ENCODE measurements at places on chromosomes 11 and 22. TPM values are rescaled to one million over a fixed set of nuclear protein-coding genes. Genes with fewer than 3 reads are reported as not detected.

GRCh38 chr11:15923183-15923582, 433.2 kb downstream of the SOX6 start:
- H3K36me3 ChIP-seq = no peaks in the 10 kb centered on the region
- no peak overlapping the region for H3K4me3 ChIP-seq
- H3K27me3 ChIP-seq = no peaks in the 10 kb centered on the region
- H3K4me1 ChIP-seq = no peaks in the 10 kb centered on the region
- no peak overlapping the region for H3K27ac ChIP-seq

DNA sequence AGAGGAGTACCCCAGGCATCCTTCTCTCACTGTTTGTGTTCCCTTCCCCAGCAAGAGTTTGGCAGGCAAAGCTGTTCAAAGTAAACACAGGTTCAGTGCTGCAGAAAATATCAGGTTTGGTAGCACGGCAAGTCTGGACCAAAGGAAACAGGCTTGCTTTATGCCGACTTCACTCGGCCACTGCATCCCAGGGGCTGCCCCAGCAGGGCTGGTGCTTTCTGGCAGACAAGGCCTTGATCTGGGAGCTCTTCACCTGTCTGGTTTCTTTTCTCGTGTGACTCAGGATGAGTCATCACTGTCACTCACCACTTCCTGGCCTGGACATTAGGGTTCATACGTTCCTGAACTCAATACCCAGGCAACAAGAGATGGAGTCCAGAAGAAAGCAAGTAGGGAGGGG, 52.6 kb upstream of the NAV2 start:
- no peak overlapping the region for H3K4me3 ChIP-seq
- no peaks in the 10 kb centered on the region for H3K27me3 ChIP-seq
- peak; percentile 10 for DNase-seq

DNA sequence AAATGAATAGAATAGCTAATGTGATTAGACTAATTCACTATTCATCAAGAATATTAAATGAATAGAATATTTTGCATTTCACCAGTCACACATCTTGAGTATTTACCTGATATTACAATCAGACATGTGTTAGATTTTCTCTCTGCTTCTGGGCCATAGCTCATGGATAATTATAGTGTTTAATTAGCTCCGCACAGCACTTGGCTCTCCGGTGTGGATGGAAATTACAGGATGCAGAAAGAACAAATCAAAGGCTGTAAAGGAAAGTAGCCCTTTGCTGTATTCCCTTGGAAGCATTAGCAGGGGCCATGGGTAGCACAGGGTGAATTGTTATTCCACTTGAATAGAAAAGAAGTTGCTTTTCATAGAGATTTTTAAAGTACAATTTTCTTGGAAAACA, 320.3 kb upstream of the SORL1-AS1 start:
- H3K27ac ChIP-seq = no peak overlapping the region
- no peak overlapping the region for H3K4me3 ChIP-seq
- no peaks in the 10 kb centered on the region for H3K27me3 ChIP-seq
- no peaks in the 10 kb centered on the region for H3K4me1 ChIP-seq

DNA sequence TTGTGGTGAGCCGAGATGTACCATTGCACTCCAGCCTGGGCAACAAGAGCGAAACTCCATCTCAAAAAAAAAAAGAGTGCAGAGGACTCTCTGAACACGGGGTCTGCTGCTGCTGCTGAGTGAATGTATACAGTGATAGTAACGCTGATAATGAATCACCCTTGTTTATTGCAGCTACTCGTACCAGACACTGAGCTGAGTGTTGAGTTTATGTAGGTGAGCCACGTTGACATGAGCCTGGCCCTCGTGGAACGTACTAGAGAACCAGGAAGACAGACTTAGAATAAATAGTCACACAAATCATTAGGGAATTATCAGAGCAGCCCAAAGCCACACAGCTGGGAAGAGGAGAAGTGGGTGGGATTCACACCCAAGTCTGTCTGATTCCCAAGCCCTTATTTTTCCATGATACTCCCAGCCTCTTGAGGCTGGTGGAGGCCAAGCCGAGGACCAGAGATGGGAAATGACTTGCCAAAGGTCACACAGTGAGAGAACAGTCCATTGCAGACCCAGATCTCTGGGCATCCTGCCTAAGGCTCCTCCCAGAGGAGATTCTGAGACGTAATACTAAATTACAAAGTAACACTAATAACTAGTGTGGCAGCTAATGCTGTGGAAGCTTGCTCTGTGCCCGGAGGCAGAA, 34.8 kb downstream of the MB start:
- no peaks in the 10 kb centered on the region for H3K36me3 ChIP-seq
- no peak for DNase-seq
- H3K4me3 ChIP-seq = no peak overlapping the region
- no peaks in the 10 kb centered on the region for H3K27me3 ChIP-seq
- H3K4me1 ChIP-seq = no peaks in the 10 kb centered on the region

GRCh38 chr11:67317888-67318555, 14.7 kb downstream of the SSH3 start:
- no peak overlapping the region for H3K27ac ChIP-seq
- H3K4me1 ChIP-seq = peaks cover 12% of the 10 kb centered on the region
- no peaks in the 10 kb centered on the region for H3K27me3 ChIP-seq
- peak overlapping the region; percentile 73 for H3K4me3 ChIP-seq
- H3K36me3 ChIP-seq = no peaks in the 10 kb centered on the region

DNA sequence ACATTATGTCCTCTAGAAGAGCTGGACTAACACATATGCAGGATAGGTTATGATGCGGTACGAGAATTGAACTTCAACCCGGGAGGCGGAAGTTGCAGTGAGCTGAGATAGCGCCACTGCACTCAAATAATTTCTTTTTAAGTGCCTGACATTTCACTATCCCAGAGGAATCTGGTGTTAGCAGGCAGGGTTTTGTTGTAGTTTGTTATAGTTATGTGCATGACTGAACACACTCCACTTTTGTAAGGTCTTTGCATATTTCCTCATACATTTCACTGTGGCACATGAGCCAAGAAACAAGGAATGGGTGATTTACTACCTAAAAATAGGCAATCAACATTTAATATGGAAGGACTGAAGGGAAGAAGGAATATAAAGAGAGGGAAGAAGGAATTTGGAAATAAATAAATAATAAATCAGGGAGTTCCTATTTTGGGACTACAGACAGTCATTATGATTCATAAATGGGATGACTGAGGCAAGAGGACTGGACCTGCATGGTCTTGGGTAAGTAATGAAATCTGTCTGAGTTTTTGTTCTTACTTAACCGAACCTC, 8.7 kb upstream of the HIPK3 start:
- DNase-seq = no peak
- H3K4me1 ChIP-seq = no peaks in the 10 kb centered on the region
- no peak overlapping the region for H3K27ac ChIP-seq
- H3K27me3 ChIP-seq = no peaks in the 10 kb centered on the region
- H3K4me3 ChIP-seq = no peak overlapping the region

Gene STARD10
- total RNA-seq = 405 TPM
